ENCODE measurements at places on chromosomes 6 and 20. TPM values are rescaled to one million over a fixed set of nuclear protein-coding genes. Genes with fewer than 3 reads are reported as not detected.

Gene FOXF2
- total RNA-seq, result 0.75 TPM

Gene DACT2
- total RNA-seq, result 0.84 TPM

Gene KCNG1
- 50.8 TPM for total RNA-seq

Gene SPATS1
- total RNA-seq, result not detected

Gene GSTA4
- total RNA-seq, result 14.3 TPM

Gene MEI4
- 0.21 TPM for total RNA-seq

Gene TCF15
- total RNA-seq, result 0.07 TPM

Gene COL9A1
- not detected for total RNA-seq

Gene HRH3
- total RNA-seq, result not detected

Gene RWDD2A
- 4.3 TPM for total RNA-seq

Gene RGS17
- 11.2 TPM for total RNA-seq

Gene MARCKS
- total RNA-seq, result 112 TPM

Gene CD24
- total RNA-seq, result 578 TPM

Gene CFAP206
- 0.07 TPM for total RNA-seq

Gene SOBP
- total RNA-seq, result 1.8 TPM

GRCh38 chr6:166346965-166347364, 4.6 kb upstream of the SFT2D1 start:
- DNase-seq, result no peak

DNA sequence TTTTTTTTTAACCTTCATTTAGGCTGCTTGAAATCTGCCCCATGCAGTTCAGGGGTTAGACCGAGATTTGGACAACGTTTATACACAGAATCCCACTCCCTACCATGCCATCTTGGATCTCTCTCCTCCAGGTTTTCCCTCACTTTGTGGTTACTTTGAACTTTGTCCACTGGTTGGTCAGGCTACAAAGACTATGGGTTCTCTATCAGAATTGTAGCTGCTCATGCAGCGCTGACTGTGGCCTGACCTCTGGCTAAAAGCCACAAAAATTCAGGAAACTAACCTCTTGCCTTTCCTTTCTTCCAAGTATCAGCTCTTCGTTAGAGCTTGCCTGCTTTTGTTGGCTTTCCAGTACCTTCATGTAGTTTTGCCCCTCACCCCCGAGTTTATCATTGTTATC, 44.9 kb upstream of the KCNG1 start:
- DNase-seq, result no peak

GRCh38 chr6:6611486-6611885, 23.0 kb downstream of the LY86 start:
- DNase-seq, result no peak

DNA sequence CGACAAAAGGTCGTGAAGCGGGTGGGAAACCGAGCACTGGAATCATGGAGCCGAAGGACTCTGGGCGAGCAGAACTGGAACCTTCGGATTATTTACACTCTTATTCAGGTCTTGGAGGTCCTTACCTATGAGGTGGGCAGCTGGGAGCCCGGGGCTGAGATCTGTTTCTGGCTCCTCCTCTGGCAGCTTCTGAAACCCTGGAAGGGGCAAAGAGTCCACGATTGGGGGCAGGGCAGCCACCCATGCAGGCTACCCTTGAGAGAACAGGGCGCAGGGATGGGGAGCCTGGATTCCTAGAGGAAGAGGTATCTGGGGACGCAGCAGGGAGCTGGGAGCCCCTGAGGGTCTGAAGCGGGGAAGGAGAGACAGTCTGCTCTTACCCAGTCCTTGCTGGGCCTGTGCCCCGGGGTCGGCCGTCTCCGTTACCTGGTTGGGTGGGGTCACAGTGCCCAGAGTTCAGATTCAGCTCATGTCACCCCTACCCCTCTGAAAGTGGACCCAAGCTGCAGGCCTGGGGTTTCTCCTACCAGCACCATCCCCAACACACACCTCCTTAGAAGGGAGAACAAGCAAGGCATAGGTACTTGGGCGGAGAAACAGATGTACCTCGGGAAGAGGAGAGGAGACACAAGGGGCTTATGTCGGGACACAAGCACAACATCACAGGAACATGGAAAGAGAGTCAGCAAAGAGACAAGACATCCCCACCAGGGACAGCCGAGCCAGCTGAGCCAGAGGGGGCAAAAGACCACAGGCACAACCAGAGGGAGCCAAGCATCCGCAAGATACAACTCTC, 592 bp downstream of the LTB start:
- no peak for DNase-seq

DNA sequence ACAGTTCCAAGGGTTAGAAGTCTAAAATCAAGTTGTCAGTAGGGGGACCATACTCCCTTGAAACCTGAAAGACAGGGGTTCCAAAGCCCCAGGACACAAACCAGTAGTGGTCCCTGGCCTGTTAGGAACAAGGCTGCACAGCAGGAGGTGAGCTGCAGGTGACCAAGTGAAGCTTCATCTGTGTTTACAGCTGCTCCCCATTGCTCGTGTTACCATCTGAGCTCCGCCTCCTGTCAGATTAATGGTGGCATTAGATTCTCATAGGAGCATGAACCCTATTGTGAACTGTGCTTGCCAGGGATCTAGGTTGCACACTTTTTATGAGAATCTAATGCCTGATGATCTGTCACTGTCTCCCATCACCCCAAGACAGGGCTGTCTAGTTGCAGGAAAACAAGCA, 25.3 kb upstream of the SIM1 start:
- DNase-seq, result no peak

- no peak for DNase-seq
These were observed 76.6 kb downstream of the NCR2 start for GRCh38 chr6:41411961-41412360.

GRCh38 chr20:62792182-62792939, 3.9 kb upstream of the MRGBP start:
- no peak for DNase-seq

DNA sequence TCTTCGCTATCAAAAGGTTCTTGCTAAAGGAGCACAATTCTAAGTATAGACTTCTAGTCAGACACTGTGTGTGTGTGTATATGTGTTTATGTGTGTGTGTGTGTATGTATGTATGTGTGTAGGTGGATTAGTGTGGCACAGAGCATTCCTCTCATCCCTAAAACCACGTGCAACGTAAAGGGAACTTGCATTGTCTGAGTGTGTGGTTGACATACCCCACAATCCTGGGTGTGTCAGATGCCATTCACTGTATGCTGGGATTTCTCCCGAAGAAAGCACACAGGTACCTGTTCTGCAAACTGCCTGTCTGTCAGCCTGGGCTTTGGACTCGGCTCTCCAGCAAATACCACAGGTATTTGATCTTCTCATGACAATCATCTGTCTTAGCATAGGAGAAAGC, 42.3 kb upstream of the TBC1D7 start:
- no peak for DNase-seq

GRCh38 chr20:33568868-33569801, 79.2 kb downstream of the CBFA2T2 start:
- no peak for DNase-seq

DNA sequence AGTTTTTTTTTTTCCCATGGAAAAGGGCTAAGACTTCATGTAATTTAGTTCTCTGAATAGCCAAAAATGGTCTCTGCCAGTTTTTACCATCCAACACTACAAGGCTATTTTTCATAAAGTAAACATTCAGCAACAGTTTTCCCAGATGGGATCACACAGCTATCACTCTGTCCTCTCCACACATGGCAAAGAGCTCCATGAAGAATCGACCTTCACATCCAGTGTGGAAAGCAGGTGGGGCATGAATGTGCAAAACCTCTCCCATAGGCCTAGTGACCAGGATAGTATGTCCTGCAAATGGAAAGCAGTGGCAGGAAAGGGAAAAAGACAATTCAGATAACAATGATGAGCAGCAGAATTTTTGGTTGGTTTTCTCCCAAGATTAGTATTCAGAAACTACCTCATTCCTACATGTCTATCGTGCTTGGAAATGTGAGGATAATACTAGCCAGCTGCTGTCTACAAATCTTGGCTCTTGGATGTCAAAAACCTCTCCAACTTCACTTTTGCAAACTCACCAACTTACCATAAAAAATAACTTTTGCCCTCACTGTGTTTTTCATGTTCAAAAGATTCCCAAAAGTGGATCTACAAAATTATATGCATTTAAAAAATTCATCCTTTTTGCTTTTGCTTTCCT, 159.7 kb upstream of the MCHR2 start:
- DNase-seq, result no peak

DNA sequence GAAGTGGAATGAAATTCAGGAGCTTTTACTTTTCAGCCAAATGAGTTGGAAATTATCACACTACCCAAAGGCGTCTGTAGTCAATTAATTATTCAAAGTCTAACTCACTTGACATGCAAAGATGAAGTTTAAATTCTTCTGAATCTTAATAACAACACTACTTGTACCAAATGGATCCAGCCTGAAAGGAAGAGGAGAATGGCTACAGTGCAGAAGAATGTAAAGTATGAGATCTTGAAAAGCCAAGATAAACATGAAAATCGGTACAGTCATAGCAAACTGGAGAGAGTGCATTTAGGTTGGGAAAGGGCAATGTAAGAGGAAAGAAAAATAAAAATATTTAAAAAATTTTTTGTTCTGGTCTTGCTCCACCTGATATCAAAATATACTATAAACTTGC, 195.5 kb downstream of the SIM1 start:
- peak; percentile 44 for DNase-seq

- DNase-seq, result peak; percentile 12
These were observed 101.0 kb downstream of the LCA5 start for GRCh38 chr6:79436241-79436640.

GRCh38 chr6:32484614-32484998, 44.9 kb downstream of the HLA-DRA start:
- DNase-seq, result no peak

GRCh38 chr6:38364127-38364526, 275.6 kb downstream of the BTBD9 start:
- DNase-seq, result no peak

DNA sequence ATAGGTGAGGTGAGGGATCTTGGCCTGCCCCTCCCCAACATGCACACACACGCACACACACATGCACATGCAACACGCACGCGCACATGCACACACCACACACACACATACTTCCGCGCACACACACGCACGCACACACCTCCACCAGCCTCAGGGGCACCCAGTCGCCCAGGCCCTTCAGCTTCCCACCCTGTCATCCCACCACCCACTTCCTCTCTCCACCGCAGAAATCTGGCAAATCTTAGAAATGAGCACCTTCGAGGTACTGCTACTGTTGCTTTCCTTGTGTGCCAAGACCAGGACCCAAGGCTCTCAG, 1.2 kb downstream of the SPDEF start:
- DNase-seq, result no peak

DNA sequence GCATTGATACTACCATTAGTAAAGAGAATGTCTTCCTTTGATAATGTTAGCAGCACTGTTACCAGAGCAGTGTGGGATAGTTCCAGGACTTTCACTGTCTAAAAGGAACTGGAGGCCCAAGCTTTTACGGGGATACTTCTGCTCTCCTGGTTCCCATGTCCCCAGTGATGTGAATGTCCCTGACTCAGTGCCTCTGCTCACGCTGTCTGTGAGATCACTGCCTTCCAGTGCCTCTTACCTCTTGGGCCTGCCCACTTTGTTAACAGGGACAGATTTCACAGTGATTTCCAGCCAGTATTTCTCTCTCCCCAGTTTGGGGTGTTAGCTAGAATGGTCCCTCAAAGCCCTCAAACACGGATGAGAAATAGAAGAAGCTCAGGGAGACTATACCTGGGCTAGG, 14.4 kb downstream of the PTPRA start:
- no peak for DNase-seq

DNA sequence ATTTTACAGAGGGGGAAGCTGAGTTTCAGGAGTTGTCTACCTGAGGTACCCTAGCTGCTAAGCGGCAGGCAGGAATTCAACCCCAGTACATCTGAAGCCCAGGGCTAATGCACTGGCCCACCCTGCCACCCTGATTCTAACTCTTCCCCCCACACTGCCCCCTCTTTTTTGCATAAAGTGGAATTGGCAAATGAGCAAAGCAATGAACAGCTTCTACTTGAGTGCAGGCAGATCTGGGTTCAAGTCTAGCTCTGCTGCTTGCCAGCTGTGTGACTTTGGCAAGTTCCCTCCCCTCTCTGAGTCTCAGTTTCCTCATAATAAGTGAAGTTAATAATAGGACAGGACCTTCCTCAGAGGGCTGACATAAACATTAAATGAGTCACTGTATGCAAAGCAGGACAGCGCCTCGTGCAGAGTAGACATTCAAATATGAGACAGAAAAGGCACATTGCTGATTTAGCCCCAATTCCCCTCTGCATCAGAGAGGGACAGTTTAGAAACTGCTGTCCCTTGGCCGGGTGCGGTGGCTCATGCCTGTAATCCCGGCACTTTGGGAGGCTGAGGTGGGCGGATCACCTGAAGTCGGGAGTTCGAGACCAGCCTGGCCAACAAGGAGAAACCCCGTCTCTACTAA, 4.7 kb downstream of the ADA start:
- no peak for DNase-seq

- no peak for DNase-seq
These were observed 3.7 kb downstream of the MRPS18A start for GRCh38 chr6:43683708-43684455.

- no peak for DNase-seq
These were observed 8.9 kb downstream of the TREM1 start for GRCh38 chr6:41277605-41278004.

DNA sequence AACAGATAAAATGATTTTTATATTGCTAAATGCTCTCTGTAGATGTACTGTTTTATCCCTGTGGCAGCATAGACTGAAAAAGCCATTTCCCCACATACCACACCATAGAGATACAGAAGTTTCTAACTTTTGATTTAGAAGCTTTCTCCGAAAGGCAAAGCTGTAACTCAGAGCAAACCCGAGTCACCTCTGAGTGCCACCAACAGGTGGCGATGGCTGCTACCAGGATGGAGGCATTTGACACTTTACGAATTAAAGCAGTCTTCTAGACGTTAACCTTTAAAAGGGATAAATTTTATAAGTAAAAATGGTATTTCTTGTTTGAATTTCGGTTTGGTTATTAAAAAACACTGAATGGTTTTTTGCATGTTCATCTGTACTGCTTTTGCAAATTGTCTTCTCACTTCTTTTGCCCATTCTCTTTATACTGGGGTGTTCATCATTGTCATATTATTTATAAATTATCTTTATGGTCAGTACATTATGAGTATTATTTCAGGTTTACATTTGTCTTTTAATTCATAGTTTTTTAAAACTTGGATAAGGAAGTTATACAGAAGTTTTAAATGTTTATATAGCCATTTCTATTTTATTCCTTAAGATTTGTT, 201.0 kb upstream of the CEP162 start:
- DNase-seq, result no peak

DNA sequence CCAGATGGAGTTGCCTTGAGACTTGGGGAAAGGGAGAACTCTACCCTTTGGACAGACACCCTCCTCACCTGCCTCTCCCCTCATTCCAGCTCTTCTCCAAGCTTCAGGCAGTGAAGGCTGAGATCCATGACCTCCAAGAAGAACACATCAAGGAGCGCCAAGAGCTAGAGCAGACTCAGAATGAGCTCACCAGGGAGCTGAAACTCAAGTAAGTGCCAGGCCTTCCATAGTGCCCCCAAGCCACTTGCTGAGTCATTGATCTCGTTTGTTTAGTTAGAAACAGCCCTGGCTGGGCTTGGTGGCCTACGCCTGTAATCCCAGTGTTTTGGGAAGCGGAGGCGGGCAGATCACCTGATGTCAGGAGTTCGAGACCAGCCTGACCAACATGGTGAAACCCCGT, 39.2 kb downstream of the KIF3B start:
- DNase-seq, result no peak
